Panc1 (cell line): ENCODE measurements at places on chromosomes 5 and 9.

GRCh38 chr9:110370315-110370714, 32.7 kb upstream of the TXNDC8 start:
- no peak for DNase-seq

DNA sequence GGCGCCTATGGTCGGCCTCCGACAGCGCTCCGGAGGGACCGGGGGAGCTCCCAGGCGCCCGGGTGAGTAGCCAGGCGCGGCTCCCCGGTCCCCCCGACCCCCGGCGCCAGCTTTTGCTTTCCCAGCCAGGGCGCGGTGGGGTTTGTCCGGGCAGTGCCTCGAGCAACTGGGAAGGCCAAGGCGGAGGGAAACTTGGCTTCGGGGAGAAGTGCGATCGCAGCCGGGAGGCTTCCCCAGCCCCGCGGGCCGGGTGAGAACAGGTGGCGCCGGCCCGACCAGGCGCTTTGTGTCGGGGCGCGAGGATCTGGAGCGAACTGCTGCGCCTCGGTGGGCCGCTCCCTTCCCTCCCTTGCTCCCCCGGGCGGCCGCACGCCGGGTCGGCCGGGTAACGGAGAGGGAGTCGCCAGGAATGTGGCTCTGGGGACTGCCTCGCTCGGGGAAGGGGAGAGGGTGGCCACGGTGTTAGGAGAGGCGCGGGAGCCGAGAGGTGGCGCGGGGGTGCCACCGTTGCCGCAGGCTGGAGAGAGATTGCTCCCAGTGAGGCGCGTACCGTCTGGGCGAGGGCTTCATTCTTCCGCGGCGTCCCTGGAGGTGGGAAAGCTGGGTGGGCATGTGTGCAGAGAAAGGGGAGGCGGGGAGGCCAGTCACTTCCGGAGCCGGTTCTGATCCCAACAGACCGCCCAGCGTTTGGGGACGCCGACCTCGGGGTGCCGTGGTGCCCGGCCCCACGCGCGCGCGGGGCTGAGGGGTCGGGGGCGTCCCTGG, 561 bp downstream of the DAPK1 start:
- DNase-seq = no peak

GRCh38 chr5:142826093-142826492, 55.9 kb downstream of the ARHGAP26 start:
- DNase-seq = peak; percentile 77

DNA sequence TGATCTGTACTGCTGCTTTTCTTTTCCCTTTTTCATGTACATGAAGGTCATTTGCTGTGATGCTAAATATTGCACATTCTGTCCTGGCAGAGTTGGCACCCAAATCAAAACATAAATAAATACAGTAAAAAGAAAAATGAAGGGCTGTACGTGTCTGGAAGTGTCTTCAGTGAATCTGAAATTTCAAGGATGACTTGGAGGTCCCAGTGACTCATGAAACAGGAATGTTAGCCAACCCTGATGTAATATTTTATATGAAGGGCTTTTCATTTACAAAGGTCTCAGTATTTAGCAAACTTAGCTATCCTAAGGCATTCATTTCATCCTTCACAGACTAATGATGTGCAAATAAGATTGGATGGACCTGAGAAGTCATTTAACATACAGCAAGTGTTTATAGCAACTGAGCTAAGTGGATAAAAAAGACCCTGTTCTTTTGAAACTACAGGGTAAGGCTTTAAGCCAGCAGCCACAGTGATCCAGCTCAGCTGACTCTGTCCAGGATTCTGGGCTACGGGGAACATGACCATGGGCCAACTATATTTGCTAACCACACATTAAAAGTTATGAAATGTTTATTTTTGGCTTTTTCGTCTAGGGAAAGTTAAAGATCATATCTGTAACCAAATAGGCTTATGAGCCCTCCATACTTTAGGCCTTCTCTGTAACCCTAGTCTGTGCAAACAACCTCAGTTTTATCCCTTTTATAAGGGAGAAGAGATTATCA, 104.0 kb upstream of the DMRTA1 start:
- no peak for DNase-seq

- DNase-seq = no peak
These were observed 209.6 kb upstream of the PANK3 start for GRCh38 chr5:168788786-168789185.

DNA sequence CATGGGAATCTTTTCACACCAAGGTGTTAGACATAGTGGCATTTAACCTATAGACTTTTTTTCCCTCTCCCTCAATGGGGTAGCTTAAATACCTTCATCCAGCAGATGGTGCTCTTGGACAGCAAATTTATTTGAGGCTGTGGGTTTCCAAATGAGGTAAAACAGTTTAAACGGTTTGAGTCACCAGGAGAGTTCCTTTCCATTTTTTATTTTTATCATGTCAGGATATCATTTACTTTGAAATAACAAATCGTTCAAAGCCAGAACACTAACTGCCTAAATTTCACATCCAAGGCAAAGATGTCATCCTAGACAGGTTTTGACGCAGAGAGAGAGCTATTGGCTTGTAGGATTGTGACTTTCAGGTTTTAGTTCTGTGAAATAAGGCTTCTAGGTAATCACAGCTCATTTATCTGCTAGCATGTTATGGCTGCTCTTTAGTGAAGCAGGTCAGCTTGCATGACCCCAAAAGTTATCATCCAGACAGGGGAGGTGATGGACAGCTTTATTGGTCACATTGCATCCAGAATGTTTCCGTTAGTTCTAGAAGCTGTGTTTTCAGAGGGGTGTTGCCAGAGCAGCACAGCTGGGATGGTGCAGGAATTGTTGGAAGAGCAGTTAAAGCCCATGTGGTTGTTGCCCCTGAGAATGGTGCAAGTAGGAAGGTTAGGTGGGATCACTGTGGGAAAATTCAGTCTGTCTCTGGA, 69.8 kb downstream of the KDM4C start:
- no peak for DNase-seq

DNA sequence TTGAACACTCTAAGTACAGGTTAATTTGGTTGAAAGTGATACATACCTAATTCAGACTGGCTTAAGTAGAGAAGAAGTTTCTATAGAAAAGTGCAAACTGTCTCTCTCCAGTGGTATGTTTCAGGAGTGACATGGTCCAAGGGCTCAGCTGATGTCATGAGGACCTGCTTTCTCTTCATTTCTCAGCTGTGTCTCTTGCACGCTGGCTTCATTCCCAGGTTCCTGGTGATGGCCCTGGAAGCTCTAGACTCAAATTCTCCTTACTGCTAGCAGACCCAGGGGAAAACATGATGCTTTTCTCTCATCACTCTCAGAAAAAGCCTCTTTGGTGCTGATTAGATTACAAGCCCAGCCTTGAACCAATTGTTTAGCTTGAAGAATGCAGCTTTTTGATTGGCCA, 211.9 kb upstream of the CLINT1 start:
- DNase-seq = no peak

DNA sequence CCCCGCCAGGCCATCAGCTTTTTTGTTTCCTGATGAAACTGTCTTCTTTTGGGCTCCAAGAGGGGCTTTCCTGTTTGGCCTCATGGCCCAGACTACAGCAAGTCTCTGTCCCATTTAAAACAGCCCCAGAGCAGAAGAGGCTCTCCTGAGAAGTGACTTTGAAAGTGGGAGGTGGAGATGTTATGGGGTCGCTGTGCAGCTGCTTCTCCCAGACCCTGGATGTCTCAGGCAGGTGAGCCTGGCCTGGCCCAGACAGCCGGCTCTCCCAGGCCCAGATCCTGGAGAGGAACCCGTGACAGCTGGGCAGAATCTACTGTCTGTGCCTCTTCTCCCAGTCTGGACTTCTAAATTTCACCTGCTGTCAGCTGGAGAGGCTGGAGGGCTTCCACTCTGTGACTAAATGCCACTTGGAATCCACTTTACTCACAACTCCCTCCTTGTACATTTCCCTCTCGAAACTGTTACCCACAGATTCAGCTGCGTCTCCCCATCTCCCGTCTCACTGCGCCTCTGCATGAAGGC, 20.6 kb downstream of the FAM78A start:
- DNase-seq = no peak

DNA sequence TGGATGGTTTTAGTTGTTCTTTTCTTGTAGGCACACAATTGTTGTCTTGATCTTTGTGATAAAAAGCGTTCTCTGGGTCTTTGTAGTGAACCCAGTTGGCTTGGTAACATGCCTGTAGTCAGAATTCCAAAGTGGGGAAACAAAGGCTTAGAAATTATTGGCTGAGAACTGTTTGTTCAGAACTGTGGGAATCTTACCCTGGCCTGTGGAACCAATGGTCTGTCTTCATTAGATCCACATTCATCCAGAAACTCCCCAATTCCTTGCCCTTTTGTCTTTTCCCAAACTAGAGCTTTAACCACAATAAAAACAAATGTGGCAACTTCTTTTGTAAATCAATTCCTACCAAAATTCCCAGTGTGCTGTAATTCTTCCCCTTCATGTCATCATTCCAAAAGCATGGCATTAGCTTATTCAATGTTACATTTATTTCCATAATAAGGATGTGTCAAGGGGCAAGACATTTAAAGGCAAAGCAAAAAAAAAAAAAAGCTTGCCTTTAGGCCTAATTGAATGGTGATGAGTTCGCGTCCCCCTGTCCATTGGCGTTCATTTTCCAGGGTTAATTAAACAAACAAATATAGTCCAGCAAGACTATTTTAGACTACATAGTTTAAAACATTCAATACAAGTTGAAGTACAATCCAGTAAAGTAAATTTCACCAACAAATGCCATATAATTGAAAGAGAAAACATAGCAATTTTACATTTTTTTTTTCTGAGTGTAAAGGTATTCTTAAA, 249.8 kb upstream of the ZNF608 start:
- DNase-seq = no peak

DNA sequence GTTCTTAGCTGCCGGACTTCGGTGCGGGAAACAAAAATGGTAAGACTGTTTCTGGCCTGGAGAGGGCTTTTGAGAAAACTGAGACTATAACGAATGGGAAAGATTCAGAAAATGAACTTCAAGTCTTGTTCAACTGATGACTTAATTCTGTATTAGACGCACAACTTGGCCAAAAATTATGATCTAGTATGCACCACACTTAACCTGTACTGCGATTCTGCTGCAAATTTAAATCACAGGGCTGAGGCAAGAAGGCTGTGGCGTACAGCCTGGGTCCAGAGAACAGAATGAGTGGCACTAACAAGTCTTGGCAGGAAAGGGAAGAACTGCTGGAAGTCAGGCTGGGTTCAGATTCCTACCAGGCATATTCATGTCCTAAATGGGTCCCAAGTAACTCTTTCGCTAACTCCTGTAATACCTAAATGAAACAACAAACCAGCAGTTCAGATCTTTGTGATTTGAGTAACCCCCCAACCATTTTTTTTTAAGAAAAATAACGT, 781 bp upstream of the COL23A1 start:
- DNase-seq = no peak

DNA sequence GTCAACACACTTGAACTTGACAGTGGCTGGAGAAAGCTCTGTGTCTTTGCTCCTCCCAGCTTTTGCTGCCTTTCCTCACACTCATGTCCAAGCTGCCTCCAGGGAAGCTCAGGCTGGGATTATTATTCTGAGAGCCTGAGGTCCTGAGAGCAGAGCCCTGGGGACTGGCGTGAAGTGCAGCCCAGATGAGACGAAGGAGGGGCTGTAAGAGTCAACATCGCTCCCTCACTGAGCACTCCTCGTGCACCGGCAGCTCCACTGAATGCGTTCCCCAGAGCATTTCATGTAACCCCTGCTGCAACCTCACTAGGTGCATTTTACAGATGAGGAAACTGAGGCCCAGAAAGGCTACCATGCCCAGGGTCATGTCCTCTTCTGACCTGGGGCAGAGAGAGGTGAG, 63.5 kb upstream of the PHYKPL start:
- no peak for DNase-seq

DNA sequence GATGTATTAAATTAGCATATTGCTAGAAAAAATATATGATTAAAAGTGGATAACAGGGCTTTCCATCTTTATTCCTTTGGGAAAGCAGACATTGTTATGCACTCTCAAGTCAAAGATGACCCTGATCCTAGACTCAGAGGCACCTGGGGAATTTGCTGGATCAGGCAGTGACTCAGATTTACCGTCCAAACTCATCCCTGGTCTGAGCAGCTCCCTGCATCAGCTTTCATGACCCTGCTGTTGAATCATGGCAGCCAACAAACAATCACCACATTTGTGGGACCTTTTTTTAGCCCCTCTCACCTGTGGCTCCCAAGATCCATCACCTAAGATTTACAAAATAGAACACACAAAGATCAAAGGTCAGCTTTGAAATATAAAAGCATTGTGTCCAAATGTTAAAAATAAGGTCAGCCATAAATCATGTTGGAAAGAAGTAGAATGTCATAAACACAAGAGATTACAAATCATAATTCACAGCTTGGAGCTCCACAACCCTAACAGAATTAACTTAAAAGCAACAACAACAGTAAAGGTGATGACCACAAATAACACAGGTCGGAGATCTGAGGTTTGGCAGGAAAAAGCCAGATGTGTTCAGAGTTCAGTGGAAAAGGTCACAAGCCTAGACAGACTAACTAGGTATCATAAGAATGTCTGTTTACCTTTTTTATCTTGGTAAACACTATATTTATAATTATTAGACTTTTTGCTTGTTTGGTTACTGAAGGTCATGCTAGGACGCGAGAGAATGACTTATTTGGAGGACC, 55.5 kb downstream of the ZFAND5 start:
- DNase-seq = no peak

DNA sequence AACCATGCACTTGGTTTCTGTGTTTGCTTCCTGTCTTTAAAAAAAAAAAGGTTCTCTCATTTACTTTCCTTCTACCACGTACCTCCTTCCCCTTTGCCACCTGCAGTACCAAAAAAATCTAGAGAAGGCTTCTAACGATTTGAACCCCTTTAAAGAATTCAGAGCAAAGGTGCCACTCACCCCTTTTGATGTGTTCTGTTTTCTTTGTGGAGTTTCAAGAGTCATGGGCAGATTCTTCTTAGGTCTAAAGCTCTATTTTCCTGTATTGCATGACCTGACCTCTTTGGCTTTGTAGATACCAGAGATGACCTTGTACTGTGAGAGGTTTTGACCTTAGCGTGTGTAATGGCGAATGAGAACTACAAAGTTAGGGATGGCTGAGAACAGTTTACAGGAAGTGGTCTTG, 29.0 kb downstream of the TXNDC8 start:
- DNase-seq = no peak

GRCh38 chr9:130328349-130328801, 62.8 kb downstream of the HMCN2 start:
- no peak for DNase-seq

GRCh38 chr5:138468133-138468965, 3.1 kb downstream of the EGR1 start:
- no peak for DNase-seq

DNA sequence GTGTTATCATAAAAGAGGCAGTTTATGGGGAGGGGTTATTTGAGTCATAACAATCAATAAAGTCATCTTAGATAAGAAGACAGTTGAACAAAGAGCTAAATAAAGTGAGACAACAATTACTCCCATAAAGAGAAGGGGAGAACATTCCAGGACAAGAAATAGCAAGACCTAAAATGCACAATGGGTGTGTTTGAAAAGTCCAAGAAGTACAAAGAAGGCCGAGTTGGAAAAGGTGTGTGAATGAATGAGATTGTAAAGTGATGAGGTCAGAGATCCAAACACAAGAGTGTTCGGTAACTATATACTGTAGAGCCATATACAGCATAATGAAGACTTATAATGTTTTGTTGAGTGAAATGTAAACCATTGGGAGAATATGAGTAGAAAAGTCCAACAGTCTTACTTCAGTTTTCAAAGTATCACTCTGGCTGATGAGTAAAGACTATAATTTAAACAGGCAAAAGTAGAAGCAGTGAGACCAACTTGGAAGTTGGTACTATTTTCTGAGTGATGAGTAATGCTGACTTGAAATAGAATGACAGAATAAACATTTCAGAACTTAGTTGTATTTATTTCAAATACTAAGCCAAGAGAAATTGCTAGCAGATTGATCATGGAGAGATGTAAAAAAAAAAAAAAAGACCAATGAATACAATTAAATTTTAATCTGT, 868.7 kb upstream of the CDH9 start:
- DNase-seq = peak; percentile 35
